Mesenchymal stem cell (in vitro differentiated cells and primary cell): ENCODE measurements at places on chromosomes 12 and 14.
A peak's percentile ranks its signal among the peaks of the same experiment; 100 is the strongest.

GRCh38 chr12:71840231-71840847, 780 bp downstream of the TBC1D15 start:
- no peaks in the 10 kb centered on the region for H3K27me3 ChIP-seq
- no peaks in the 10 kb centered on the region for H3K36me3 ChIP-seq
- peaks cover 4% of the 10 kb centered on the region for H3K4me1 ChIP-seq
- H3K27ac ChIP-seq, result peak overlapping the region; percentile 87
- DNase-seq, result peak; percentile 95

DNA sequence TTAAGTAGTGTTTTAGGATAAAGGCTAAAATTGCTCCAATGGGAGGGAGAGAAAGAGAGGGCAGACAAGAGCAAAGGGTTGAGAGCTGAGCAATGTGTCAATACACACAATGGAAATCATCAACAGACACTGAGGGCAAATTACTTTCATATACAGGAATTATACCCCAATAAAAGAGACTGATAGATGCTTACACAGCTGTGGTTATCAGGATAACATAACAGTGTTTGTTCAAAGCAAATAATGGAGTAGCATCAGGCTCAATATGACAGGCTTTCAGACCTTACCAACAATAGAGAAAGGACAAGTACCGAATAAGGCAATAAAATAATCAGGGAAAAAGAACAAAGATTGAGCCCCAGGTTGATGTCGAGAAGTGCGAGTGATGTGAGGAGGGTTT, 53.4 kb upstream of the DIO2 start:
- no peaks in the 10 kb centered on the region for H3K27me3 ChIP-seq
- H3K4me1 ChIP-seq, result no peaks in the 10 kb centered on the region
- H3K27ac ChIP-seq, result no peak overlapping the region
- DNase-seq, result no peak
- no peak overlapping the region for H3K4me3 ChIP-seq
- H3K36me3 ChIP-seq, result no peaks in the 10 kb centered on the region

DNA sequence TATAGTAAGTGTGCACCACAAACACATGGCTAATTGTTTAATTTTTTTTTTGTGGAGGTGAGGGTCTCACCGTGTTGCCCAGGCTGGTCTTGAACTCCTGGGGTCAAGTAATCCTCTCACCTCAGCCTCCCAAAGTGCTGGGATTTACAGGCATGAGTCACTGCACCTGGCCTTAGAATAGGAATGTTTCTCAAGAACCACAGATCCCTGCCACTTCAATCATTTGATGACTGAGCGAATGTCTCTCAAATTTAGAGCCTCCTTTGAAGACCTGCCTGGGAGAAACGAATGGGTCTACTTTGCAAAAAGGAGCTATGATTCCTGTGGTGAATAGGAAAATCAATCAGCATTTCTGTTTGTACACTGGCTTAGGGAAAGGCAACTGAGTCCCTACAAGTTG, 33.5 kb upstream of the CHST11 start:
- H3K4me3 ChIP-seq, result no peak overlapping the region
- DNase-seq, result no peak
- no peak overlapping the region for H3K27ac ChIP-seq
- no peaks in the 10 kb centered on the region for H3K27me3 ChIP-seq
- peaks cover 1% of the 10 kb centered on the region for H3K4me1 ChIP-seq
- no peaks in the 10 kb centered on the region for H3K36me3 ChIP-seq

- peaks cover 14% of the 10 kb centered on the region for H3K27me3 ChIP-seq
- peak; percentile 21 for DNase-seq
- H3K4me3 ChIP-seq, result peak overlapping the region; percentile 53
- H3K27ac ChIP-seq, result no peak overlapping the region
Measured at GRCh38 chr12:132489078-132489601, 811 bp upstream of the FBRSL1 start.

GRCh38 chr12:12017798-12018197, 52.9 kb upstream of the BCL2L14 start:
- no peaks in the 10 kb centered on the region for H3K36me3 ChIP-seq
- no peak overlapping the region for H3K27ac ChIP-seq
- no peaks in the 10 kb centered on the region for H3K4me1 ChIP-seq
- no peak for DNase-seq

- peaks cover 27% of the 10 kb centered on the region for H3K4me1 ChIP-seq
- no peak overlapping the region for H3K27ac ChIP-seq
- H3K4me3 ChIP-seq, result no peak overlapping the region
- DNase-seq, result peak; percentile 40
- no peaks in the 10 kb centered on the region for H3K36me3 ChIP-seq
- H3K27me3 ChIP-seq, result no peaks in the 10 kb centered on the region
Measured at GRCh38 chr14:50064993-50065392, 51.4 kb downstream of the VCPKMT start.

- DNase-seq, result no peak
- H3K4me1 ChIP-seq, result no peaks in the 10 kb centered on the region
- H3K4me3 ChIP-seq, result no peak overlapping the region
- H3K27me3 ChIP-seq, result no peaks in the 10 kb centered on the region
- H3K27ac ChIP-seq, result no peak overlapping the region
Measured at GRCh38 chr14:46887144-46887543, 235.6 kb upstream of the RPL10L start.
